ENCODE measurements at places on chromosomes 1 and 21.

DNA sequence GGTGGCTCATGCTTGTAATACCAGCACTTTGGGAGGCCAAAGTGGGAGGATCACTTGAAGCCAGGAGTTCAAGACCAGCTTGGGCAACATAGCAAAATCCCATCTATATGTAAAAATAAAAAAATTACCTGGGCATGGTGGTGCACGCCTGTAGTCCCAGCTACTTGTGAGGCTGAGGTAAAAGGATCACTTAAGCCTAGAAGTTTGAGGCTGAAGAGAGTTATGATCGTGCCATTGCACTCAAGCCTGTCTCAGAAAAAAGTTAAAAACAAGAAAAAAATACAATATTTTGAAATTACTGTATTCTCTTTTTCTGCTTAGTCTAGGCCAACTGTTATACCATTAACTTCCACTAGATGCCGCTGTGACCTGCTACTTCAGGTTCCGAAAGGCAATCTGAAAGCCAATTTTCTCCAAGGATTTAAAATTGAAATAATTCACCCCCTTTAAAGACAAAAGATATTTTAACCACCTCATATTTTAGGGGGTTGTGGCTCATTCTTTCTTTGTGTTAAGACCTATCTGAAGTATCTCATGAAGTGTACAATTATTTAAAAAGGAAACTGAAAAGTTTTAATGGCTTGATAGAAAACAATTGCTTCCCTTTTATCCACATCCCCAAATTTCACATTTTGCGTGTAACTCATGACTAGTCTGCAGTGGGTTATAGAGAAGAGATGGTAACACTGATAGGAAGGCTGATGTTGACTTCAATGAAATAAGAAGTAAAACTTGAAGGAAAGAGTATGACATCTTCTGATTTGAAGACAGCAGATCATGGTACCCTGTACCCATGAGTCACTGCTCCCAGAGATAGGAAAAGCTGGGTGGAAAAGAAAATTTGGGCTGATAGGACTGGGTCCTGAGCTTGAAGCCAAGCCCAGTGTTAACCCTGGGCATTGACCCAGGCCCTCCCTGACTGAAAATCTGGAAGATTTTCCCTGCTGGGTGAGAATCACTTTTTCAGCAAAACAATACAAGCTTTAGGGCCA lies 24.4 kb upstream of the CLDN14 start:
- peak; percentile 28 for DNase-seq

- no peak for DNase-seq
Measured at GRCh38 chr21:44614161-44614631, 2.3 kb downstream of the KRTAP10-8 start.

DNA sequence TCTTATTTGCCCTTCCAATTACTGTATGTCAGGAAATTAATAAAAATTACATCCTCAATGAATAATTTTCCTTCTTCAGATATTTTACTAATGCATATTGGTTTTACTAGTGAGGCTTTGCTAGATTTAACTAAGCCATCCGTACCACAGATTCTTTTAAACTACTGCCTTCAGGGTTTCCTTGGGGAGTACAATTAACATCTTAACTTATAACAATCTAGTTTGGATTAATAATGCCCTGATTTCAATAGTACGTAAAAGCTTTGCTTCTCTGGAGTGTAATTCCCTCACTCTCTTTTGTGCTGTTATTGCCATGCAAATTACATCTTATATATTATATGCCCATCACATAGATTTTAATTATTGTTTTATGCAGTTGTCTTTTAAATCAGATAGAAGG lies 24.3 kb upstream of the F3 start:
- no peak for DNase-seq

- DNase-seq = no peak
Measured at GRCh38 chr21:43956670-43957035, 55.5 kb upstream of the TRAPPC10 start.

- DNase-seq = no peak
Measured at GRCh38 chr1:203671047-203671446, 44.4 kb downstream of the ATP2B4 start.

- DNase-seq = no peak
Measured at GRCh38 chr1:80639777-80640533, 1160.8 kb upstream of the ADGRL2 start.

DNA sequence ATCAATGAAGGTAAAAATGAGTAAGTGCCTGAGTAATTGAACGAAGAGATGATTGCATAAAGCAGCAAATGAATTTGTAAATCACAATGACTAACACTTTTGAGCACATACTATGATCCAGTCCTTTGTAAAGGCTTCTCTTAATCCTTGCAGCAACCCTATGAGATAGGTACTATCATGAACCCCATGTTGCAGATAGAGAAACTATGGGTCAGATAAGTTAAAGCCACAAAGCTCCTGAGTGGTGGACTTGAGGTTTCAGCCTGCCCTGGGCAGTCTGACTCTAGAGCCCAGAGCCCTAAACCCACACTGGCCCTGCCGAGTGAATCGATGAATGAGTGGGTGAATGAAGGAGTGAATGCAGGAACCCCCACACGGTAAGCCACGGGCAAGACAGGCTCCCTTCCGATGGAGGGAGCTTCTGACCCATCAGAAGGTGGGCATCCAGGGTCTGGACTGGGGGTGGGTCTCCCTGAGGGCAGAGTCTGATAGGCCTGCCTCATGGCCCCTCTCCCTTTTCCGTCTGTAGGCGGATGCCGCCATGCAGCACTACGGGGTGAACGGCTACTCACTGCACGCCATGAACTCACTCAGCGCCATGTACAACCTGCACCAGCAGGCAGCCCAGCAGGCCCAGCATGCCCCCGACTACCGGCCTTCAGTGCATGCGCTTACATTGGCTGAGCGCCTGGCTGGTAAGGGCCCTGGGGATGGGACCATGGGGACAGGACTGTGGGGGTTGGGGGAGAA lies 17.0 kb downstream of the DMBX1 start:
- DNase-seq = no peak

- DNase-seq = peak; percentile 50
Measured at GRCh38 chr1:227777156-227777555, 38.3 kb upstream of the PRSS38 start.

DNA sequence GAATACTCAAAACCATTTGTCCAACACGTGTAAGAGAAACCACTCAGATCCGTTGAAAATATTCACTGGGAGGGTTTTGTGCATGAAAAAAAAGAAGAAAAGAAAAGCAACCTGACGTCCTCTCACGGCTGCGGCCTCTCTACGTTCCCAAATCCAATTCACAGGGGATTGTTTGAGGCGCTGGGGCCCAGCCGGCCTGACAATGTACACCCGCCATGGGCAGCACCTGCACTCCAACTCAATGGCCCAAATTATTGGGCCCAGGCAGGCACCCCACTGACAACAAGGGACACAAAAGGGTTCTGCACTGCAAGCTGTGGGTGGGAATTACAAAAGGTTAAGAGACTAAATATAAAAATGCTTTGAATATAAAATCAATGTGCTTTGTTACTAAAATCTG lies 41.5 kb downstream of the MORN1 start:
- no peak for DNase-seq

DNA sequence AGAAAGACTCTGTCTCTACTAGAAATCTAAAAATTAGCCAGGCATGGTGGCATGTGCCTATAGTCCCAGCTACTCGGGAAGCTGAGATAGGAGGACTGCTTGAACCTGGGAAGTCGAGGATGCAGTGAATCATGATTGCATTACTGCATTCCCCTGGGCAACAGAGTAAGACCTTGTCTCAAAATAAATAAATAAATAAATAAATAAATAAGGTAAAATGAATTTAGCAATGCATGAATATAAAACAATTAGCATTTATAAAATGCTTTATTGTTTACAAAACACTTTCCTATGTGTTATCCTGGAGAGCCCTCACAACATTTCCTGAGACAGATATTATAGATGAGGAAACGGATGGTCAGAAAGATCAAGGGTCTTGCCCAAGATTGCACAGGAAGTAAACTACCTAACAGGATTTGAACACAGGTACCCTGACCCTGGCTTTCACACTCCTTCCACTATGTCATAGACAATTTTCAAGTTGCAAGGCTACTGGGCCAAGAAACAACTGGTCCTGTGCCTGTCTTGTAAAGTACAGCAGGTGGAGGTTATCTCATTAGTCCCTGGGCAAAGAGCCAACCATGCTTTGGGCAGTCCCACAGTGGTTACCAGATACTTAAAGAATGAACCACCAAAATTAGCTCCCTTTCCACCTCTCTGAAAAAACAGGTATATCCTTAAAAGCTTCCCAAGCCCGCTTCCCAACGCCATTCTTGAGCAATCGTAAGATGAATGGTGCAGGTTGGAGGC lies 15.4 kb upstream of the VSIG8 start:
- DNase-seq = no peak

DNA sequence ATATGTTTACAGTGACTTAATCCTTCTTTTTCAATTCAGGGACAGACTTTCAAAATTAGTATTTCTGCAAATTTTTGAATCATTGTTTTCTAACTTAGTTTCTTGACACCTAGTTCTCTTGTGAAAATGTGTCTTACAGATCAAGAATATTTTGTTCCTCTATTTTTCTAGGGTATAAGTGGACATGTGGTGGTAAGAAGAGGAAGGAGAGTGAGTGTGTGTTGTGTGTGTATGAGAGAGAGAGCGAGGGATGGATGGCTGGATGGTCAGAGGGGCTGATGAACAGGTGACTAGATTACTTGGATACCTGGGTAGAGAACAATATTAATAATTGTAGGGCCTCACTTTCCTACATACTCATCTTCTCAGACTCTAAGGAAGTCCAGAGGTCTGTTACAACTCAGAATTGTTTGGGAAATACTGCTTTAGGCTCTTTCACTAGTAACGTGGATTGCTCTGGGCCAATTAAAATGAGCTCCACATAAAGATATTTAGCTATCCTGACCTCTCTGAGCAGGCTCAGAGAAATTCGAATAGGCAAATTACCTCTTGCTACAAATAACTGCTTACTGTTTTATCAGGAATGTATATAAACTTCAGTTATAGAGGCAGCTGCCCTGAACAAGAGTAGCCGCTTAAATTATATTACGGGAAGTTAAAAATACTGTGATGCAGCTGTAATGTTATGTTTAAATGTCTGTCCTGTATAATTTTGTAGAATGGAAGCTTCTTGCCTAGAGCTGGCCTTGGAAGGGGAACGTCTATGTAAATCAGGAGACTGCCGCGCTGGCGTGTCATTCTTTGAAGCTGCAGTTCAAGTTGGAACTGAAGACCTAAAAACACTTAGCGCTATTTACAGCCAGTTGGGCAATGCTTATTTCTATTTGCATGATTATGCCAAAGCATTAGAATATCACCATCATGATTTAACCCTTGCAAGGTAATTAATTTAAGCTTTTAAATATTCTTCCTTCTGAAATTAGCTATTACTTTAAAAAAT lies 19.7 kb downstream of the GPSM2 start:
- DNase-seq = no peak

DNA sequence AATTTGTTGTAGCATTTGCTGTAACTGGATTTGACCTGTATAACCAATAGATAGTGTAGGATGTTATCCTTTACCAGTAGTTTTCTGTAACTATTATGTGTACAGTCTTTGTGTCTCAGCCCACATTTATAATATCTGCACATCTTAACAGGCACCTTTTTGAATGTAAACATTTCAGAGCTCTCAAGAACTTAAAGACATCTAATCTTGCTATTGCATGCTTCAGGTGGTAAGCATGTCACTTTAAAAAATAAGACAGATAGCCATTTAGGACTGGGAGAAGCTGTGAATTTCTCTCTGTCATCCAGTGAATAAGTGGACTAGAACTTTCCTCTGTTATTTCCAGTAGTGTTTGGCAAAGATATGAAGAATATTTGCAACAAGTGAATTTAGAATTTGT lies 22.6 kb upstream of the GPR52 start:
- no peak for DNase-seq

DNA sequence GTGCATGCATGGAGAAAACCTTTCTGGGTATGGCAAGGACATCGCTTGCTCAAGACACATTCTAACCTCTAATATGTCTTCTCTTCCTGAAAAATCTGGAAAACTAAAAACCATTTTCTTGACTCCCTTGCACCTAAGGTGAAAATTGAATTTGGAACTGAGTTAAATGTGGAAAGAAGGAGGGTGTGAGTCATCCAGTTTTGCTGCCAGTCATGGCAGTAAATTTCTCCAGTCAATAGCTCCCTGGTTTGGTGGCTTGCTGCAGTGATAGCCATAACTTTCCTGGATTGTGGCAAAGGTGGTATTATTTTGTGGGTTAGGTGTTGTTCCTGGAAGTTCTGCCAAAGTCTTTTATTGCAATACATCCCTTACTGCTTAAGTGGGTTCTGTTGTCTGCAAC lies 2.5 kb downstream of the ZCCHC17 start:
- no peak for DNase-seq

- DNase-seq = no peak
Measured at GRCh38 chr1:199041173-199041914, 402.5 kb downstream of the PTPRC start.

GRCh38 chr1:2833454-2834145 lies 32.1 kb upstream of the TTC34 start:
- no peak for DNase-seq

DNA sequence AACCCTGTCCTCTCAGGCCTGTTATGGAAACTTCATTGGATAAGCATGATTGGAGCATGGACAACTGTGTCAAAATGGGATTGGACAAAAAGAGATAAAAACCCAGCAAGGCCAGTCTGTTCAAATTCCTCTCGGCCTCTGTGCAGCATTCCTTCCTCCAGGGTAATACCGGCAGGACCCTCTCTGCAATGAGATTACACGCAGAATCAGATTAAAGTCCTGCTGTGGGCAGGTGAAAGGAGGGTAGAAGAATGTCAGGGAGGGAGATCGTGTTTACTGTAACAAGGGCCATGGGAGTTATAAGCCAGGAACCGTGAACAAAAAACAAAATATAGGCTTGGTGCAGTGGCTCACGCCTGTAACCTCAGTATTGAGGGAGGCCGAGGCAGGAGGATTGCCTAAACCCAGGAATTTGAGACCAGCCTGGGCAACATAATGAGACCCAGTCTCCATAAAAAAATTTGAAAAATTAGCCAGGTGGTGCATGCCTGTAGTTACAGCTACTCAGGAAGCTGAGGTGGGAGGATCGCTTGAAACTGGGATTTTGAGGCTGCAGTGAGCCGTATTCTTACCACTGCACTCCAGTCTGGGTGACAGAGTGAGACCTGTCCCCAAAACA lies 5.6 kb upstream of the EFHD2 start:
- DNase-seq = no peak

GRCh38 chr1:151267760-151268159 lies 13.2 kb downstream of the PSMD4 start:
- no peak for DNase-seq

GRCh38 chr21:42426876-42427480 lies 23.3 kb downstream of the UBASH3A start:
- peak; percentile 81 for DNase-seq

- no peak for DNase-seq
Measured at GRCh38 chr1:43992232-43992995, 1.0 kb downstream of the CCDC24 start.

DNA sequence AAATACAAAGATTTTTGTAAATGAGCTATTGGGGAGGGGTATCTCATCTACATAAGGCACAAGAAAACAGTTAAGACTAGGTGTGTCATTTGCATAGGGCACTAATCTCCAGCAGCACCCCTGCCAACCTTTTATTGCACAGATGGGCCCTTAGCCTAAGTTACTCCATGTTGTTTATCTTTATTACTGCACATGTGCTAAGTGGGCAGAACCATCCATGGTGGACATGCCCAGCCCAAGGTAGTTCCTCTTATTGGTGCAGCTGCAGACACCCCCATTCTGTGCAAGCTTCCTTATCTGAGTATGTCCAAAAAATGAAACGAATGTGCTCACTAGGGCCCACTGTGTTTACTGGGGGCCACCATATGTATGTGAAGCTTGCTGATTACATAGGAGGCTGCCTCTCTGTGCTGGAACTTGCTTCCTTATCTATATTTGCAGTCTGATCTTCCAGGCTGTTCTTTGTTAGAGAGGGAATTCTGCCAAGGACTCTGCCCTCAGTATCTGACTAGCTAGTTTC lies 77.3 kb upstream of the NEK7 start:
- DNase-seq = no peak

All from lower leg skin (tissue), 4 donors.